ENCODE measurements at places on chromosomes 13 and 19. TPM values are rescaled to one million over a fixed set of nuclear protein-coding genes. Genes with fewer than 3 reads are reported as not detected.

DNA sequence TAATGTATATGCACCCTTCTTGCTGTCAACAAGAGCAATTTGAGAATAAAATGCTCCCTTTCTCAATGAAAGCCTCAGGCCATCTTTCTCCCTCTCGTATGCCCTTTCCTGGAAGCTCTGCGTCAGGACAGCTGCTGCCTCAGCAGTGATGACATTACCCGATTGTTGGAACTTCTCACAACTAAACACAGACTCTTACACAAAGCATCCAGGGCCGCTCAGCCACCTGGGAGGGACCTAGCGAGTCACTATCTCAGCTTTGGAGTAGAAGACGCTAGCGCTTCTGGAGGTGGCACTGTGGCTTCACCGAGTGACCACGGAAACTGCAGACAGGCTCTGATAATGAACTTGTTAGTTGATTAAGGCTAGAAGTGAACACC lies 153.2 kb upstream of the SOX1 start:
- no peaks in the 10 kb centered on the region for H3K4me1 ChIP-seq
- no peak for DNase-seq
- no peaks in the 10 kb centered on the region for H3K36me3 ChIP-seq
- H3K27ac ChIP-seq = no peak overlapping the region
- no peak overlapping the region for H3K4me3 ChIP-seq

Gene IRGC
- polyA plus RNA-seq = not detected

DNA sequence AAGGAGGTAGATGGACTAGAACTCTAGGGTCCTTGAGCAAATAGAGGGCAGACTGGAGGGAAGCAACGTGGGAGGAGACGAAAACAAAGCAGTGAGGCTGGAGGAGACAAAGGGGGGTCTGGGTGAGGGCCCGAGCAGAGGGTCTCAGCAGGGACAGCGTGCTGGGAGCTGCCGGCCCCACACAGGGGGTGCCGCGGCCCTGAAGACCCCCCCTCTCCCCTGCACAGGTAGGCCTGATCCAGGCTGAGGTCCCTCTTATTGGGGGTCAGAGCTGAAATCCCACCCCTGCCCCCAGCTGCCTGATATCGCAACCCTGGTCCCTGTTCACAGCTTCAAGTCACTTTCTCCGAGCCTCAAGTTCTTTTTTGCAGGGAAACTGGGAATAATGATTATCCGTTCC lies 8.7 kb downstream of the EPS8L1 start:
- H3K27ac ChIP-seq = no peak overlapping the region
- peaks cover 84% of the 10 kb centered on the region for H3K27me3 ChIP-seq
- H3K4me1 ChIP-seq = peaks cover 52% of the 10 kb centered on the region
- no peaks in the 10 kb centered on the region for H3K36me3 ChIP-seq
- DNase-seq = no peak
- no peak overlapping the region for H3K4me3 ChIP-seq

GRCh38 chr13:49110122-49110912 lies 109.8 kb upstream of the MLNR start:
- H3K27me3 ChIP-seq = no peaks in the 10 kb centered on the region
- H3K4me3 ChIP-seq = peak overlapping the region; percentile 91
- peak overlapping the region; percentile 85 for H3K27ac ChIP-seq
- peaks cover 43% of the 10 kb centered on the region for H3K4me1 ChIP-seq

DNA sequence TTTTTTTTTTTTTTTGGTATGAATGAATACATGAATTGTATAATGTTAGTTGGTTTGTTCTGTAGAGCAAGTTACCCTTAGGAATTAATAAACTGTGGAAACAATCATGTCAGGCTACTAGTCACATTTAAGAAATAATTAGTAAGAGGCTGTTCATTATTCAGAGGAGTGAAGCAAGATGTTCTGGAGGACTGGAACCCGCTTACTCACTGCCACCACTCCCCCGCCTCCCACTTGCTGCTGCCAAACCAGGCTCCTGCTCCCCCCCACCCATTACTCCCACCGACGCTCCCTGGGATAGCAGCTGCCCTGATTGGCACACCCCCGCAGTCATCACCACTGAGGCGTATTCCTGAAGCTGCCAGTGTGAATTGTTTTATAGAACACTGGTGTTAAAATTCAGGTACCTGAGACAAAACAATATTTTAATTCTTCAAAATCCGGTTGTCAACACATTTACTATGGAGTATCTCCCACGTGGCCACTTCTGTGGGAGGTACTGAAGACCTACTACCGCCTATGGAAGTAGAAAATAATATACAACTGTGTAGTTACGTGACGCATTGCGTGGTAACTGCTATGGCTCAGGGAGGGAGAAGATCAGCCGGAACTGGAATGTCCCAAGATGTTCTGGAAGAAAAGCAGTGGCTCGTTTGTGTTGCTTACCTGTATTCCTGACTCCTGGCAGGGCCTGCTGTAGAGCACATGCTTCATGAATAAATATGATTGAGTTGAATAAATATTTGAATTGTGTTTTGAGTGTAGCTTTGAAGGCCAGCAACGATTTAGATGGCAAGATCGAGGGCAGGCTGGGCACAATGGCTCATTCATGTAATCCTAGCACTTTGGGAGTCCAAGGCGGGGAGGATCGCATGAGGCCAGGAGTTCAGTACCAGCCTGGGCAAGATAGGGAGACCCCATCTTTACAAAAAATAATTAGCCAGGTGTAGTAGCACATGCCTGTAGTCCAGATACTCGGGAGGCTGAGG lies 1.7 kb downstream of the DPY19L3 start:
- peaks cover 33% of the 10 kb centered on the region for H3K4me1 ChIP-seq
- H3K4me3 ChIP-seq = no peak overlapping the region
- H3K36me3 ChIP-seq = peaks cover 13% of the 10 kb centered on the region
- H3K27ac ChIP-seq = no peak overlapping the region
- no peak for DNase-seq

- H3K4me3 ChIP-seq = no peak overlapping the region
- peaks cover 15% of the 10 kb centered on the region for H3K4me1 ChIP-seq
- H3K27me3 ChIP-seq = no peaks in the 10 kb centered on the region
Observed at GRCh38 chr19:47657719-47658118, 48.8 kb downstream of the BICRA start.

DNA sequence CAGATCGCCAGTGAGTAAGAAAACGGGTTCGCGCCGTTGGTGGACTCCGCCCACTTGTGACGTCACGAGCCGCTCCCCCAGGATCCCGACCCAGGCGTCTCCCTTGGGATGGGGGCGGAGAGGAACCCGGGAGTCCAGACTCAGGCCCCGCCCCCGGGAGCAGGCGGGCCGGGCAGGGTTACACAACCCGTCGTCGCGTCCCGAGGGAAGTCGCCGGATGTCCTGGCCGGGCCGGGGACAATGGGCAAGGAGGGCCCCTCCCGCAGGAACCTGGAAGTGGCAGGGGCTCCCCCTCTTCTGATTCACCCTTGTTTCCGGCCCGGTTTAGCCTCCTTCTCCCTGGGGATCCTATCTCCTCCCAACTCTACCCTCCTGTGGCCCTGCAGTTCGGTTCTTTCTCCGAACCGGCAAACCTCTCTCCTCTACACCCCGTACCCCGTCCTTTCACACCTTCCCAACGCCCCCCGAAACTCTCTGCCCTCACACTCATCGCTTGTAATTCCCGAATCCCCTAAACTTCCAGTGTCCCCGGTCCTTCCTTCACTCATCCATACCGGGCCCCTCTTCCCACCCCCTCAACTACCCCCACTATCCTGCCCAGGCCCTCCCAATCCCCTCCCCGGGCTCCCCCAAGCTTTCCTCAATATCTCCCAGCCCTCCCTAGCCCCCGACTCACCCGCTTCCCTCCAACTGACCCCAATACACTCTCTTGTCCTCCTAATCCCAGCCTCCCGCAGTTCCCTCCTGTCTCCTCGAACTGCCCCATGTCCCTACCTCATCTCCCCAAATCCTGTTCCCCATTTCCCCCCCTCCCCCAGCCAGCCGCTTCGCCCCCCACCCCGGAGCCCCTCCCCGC lies 20.0 kb upstream of the ERCC1 start:
- peaks cover 3% of the 10 kb centered on the region for H3K27me3 ChIP-seq
- H3K27ac ChIP-seq = peak overlapping the region; percentile 97
- peak; percentile 94 for DNase-seq
- no peaks in the 10 kb centered on the region for H3K36me3 ChIP-seq
- H3K4me1 ChIP-seq = peaks cover 42% of the 10 kb centered on the region
- H3K4me3 ChIP-seq = peak overlapping the region; percentile 33

DNA sequence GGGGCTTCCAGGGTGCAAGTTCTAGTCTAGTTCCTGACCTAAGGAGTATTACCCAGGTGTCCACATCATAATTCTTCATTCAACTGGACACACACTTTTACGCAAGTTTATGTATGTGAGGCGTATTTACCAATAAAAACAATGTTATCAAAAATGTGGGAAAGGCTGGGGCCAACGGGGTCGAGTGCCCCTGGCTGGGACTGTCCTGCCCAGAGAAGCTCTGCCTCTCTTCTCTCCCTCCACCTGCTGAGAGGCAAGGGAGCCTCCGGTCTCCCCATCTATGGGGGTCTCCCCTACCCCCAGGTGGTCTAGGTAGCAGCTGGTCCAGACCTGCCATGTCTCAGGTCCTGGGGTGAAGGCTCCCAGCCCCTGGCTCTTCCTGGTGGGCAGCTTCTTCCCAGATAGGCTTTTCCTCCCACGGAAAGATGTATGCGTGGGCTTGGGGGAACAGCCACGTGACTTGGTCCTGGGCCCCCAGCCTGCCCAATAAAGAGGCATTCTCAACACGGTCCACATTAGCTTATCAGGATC lies 132.4 kb downstream of the USP12 start:
- H3K4me1 ChIP-seq = peaks cover 6% of the 10 kb centered on the region
- no peak overlapping the region for H3K4me3 ChIP-seq
- no peaks in the 10 kb centered on the region for H3K27me3 ChIP-seq
- H3K36me3 ChIP-seq = no peaks in the 10 kb centered on the region
- H3K27ac ChIP-seq = no peak overlapping the region
- DNase-seq = no peak

GRCh38 chr19:17394891-17395415 lies 957 bp upstream of the CCDC194 start:
- H3K27me3 ChIP-seq = peaks cover 8% of the 10 kb centered on the region
- no peak overlapping the region for H3K27ac ChIP-seq
- H3K4me3 ChIP-seq = no peak overlapping the region
- H3K4me1 ChIP-seq = peaks cover 31% of the 10 kb centered on the region
- peak; percentile 63 for DNase-seq
- H3K36me3 ChIP-seq = peaks cover 14% of the 10 kb centered on the region

Gene ZNF567
- 0.84 TPM for polyA plus RNA-seq

Gene CEACAM7
- polyA plus RNA-seq = not detected

- H3K4me3 ChIP-seq = no peak overlapping the region
- no peaks in the 10 kb centered on the region for H3K27me3 ChIP-seq
- no peaks in the 10 kb centered on the region for H3K36me3 ChIP-seq
- no peak overlapping the region for H3K27ac ChIP-seq
- no peak for DNase-seq
Observed at GRCh38 chr19:13633109-13633508, 126.8 kb upstream of the CACNA1A start.

- no peaks in the 10 kb centered on the region for H3K4me1 ChIP-seq
- no peak overlapping the region for H3K27ac ChIP-seq
- DNase-seq = no peak
- no peaks in the 10 kb centered on the region for H3K36me3 ChIP-seq
- H3K27me3 ChIP-seq = no peaks in the 10 kb centered on the region
Observed at GRCh38 chr19:11164879-11165406, 9.4 kb upstream of the SPC24 start.

GRCh38 chr13:114073881-114074612 lies 58.4 kb downstream of the RASA3 start:
- H3K4me1 ChIP-seq = peaks cover 5% of the 10 kb centered on the region
- peaks cover 9% of the 10 kb centered on the region for H3K36me3 ChIP-seq
- H3K27ac ChIP-seq = no peak overlapping the region
- no peak for DNase-seq

GRCh38 chr19:13302526-13303270 lies 152.5 kb downstream of the IER2 start:
- H3K4me1 ChIP-seq = no peaks in the 10 kb centered on the region
- DNase-seq = no peak
- H3K4me3 ChIP-seq = no peak overlapping the region
- H3K36me3 ChIP-seq = no peaks in the 10 kb centered on the region
- H3K27ac ChIP-seq = no peak overlapping the region

Gene CEACAM4
- 27.5 TPM for polyA plus RNA-seq

DNA sequence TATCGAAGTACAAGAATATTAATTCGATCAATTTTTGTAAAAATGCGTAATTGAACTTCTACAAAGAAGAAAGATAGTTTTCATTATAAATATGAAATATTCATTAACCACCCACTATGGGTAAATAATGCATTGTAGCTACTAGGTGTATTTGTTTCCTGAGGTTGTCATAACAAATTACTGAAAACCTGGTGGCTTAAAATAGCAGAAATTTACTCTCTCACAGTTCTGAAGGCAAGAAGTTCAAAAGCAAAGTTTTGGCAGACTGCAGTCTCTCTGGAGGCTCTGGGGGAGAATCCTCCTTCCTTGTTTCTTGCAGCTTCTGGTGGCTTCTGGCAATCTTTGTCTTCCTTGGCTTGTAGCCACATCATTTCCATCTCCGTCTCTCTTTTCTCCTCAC lies 99.2 kb upstream of the MIR17HG start:
- no peaks in the 10 kb centered on the region for H3K4me1 ChIP-seq
- no peaks in the 10 kb centered on the region for H3K27me3 ChIP-seq
- no peaks in the 10 kb centered on the region for H3K36me3 ChIP-seq
- DNase-seq = no peak

DNA sequence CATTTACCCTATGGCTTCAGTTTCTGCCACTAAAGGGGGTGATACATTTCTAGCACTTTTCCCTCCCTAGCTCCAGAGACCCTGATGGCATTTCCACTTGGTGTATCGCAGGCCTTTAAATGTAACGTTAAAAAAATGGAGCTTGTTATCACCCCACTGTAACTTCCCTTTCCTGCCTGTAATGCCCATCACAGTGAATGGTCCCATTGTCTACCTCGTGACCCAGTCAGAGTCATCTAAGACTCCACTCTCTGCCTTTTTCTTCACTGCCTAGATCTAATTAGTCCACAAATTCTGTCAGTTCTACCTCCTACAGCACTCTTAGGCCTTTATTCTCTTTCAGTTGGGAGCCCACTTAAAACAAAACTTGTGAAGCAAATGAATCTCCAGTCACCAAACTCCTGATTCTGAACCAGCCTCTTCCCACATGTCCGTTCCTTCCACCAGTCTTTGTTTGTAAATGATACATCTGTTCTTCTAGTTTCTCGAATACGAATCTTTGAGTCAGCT lies 64.8 kb downstream of the NHLRC3 start:
- H3K36me3 ChIP-seq = no peaks in the 10 kb centered on the region
- no peaks in the 10 kb centered on the region for H3K27me3 ChIP-seq
- H3K27ac ChIP-seq = no peak overlapping the region
- H3K4me1 ChIP-seq = no peaks in the 10 kb centered on the region

Gene THSD8
- polyA plus RNA-seq = 4.0 TPM

- H3K36me3 ChIP-seq = no peaks in the 10 kb centered on the region
- H3K27ac ChIP-seq = no peak overlapping the region
- no peak for DNase-seq
- H3K27me3 ChIP-seq = no peaks in the 10 kb centered on the region
- H3K4me1 ChIP-seq = no peaks in the 10 kb centered on the region
Observed at GRCh38 chr19:21127001-21127400, 14.8 kb upstream of the ZNF431 start.

DNA sequence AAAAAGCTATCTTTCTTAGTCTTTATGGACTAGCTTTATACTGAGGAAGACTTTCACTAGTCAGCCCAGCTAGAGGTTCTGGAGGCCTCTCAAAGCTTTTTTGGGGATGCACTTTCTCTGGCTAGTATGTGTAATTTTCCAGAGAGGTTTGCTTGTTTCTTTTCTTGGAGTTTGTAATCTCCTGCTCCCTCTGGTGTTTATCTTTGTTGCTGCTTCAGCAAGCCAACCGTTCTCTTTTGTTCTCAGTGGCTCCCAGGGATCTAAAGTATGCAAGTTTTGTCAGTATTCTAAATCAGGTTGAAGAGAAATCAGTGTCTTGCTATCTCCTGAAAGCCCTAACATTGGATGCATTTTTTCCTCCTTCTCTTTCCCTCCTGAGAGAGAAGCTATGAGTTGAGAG lies 121.1 kb upstream of the MYO16 start:
- DNase-seq = peak; percentile 28
- no peaks in the 10 kb centered on the region for H3K27me3 ChIP-seq
- H3K4me1 ChIP-seq = no peaks in the 10 kb centered on the region
- H3K4me3 ChIP-seq = no peak overlapping the region
- no peak overlapping the region for H3K27ac ChIP-seq

Data from CD14-positive monocyte (primary cell).